ENCODE measurements at places on chromosomes 1 and 21.

- DNase-seq = no peak
Observed at GRCh38 chr1:27521861-27522431, 32.0 kb upstream of the WASF2 start.

DNA sequence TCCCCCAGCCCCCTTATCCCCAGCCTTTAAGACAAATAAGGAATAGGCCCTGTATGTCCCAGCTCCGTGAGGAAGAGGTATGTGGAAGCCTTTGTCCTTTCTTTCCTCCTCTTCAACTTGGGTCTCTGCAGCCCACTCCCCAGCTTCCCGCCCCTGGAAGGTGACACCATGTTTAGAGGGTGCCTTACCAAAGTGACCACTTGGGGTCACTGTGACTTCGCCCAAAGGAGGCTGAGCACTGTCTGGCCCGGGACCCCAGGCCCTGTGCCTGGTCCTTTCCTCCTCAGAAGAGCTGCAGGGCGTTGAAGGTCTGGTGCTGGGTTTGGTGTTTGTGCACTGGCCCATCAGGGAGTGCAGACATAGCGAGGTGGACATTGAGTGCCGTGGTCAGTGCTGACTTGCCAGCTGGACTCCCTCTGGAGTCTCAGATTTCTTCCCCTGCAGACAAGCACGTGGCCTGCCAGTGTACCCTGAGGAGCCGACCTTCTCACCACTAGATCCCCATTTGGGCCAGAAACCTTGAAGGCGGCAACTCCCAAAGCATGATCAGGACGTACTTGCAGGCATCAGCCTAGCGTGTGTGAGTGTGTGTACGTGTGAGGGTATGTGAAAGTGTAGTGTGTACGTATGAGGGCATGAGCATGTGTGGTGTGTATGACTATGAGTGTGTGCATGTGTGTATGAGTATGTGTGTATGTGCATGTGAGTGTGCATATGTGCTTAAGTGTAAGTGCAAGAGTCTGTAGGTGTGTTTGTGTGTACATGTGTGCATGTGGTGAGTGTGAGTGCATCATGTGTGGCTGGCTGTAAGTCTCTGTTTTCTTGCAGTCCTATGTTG is 181.4 kb upstream of the KIAA0040 start:
- DNase-seq = no peak

- DNase-seq = no peak
Observed at GRCh38 chr1:165898837-165899236, 71.4 kb downstream of the UCK2 start.

- DNase-seq = peak; percentile 12
Observed at GRCh38 chr1:44609412-44609767, 64.9 kb downstream of the TMEM53 start.

- no peak for DNase-seq
Observed at GRCh38 chr1:191508239-191508638, 650.0 kb upstream of the RGS18 start.

- DNase-seq = peak; percentile 48
Observed at GRCh38 chr1:38559446-38560165, 300.0 kb downstream of the RRAGC start.

- no peak for DNase-seq
Observed at GRCh38 chr21:44763050-44763378, 38.6 kb downstream of the UBE2G2 start.

DNA sequence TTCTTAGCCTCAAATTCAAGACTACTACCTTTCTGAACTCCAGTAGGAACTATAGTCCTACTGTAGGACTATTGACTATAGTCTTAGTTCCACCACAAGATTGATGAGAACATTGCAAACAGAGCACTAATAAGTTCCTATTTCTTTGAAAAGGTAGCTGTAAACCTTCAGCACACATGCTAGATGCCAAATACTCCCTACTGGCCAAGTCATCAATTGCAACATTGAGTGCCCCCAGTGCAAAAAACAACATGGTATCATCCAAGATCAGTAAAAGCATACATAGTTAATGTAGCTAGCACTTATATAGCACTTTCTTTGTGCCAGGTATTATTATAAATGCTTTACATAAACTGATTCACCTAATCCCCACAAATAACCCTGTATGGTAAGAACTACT is 99.8 kb downstream of the MRPL39 start:
- DNase-seq = no peak

DNA sequence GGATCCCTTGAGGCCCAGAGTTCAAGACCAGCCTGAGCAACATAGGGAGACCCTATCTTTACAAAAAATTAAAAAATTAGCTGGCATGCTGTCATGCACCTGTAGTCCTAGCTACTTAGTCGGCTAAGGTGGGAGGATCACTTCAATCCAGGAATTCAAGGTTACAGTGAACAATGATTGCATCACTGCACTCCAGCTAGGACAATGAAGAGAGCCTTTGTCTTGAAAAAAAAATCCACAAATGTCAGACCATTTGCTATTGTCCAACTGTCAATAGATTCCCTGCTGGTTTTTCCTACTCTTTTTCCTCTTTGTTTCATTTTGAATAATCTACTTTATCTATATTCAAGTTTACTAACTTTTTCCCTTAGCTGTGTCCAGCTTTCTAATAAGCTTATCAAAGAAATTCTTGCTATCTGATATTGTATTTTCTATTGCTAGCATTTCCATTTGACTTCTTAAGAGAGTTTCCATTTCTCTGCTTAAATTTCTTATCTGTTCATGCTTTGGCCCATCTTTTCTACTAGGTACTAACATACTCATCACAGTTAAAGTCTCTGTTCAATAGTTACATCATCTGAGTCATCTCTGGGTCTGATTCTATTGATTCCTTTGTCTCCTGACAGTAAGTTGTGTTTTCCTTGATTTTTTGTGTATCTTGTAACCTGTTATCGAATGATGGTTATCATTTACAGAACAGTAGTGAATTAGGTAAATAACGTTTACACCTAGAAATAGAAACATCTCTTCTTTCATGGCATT is 14.8 kb downstream of the MT1HL1 start:
- DNase-seq = no peak

DNA sequence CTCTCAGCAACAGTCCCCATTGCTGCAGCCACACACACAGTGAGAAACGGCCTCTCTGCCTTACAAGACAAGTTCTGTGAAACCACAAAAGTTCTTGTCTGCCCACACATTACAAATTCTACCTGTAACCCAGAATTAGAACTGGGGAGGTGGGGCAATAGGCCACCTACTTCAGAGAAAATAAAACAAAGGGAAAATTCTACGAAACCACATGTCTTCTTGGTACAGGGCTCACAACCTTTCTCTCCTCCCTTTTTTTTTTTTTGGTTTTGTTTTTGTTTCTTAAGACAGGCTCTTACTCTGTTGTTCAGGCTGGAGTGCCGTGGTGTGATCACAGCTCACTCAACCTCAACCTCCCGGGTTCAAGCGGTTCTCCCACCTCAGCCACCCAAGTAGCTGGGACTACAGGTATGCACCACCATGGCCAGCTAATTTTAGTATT is 30.2 kb downstream of the LPAR3 start:
- no peak for DNase-seq

- DNase-seq = no peak
Observed at GRCh38 chr21:16037421-16037955, 307.7 kb downstream of the USP25 start.

DNA sequence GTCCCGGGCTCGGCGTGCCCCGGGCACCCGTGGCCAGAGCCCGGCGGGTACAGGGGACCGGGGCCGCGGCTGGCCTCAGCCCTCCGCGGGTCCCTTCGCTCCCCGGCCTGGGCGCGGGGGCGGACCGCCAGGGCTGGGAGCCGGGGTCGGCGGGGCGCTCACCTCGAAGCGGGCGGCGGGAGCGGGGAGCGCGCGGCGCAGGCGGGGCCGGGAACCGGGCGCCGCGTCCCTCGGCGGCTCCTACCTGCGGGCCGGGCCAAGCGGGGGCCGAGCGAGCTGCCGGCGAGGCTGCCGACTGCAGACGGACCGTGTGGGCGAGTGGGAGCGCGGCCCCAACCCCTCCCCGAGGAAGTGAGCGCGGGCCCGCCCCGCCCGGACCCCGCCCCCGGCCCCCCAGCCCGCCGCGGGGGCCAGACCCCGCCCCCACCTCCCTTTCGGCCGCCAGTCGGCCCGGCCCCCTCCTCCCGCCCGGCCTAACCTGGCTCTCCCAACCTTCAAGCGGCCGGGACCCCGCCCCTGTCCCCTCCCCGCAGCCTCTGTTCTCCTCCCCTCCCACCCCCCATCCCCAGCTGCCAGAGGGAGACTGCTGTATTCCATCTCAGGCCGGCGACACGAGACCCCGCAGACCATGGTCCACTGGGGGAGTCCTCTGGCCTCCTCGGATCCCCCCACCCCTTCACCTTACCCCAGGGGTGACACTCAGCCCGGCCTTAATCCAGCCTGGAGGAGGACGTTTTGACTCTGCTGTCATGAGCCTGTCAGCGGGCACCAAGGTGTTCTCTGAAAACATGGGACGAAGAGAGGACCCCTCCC is at the start of gene FHL3:
FHL3 (minus strand) TSS at position 320 of the 813 bp plus-strand sequence. CDS start 6,102 bp downstream, outside the sequence.
- DNase-seq = no peak

DNA sequence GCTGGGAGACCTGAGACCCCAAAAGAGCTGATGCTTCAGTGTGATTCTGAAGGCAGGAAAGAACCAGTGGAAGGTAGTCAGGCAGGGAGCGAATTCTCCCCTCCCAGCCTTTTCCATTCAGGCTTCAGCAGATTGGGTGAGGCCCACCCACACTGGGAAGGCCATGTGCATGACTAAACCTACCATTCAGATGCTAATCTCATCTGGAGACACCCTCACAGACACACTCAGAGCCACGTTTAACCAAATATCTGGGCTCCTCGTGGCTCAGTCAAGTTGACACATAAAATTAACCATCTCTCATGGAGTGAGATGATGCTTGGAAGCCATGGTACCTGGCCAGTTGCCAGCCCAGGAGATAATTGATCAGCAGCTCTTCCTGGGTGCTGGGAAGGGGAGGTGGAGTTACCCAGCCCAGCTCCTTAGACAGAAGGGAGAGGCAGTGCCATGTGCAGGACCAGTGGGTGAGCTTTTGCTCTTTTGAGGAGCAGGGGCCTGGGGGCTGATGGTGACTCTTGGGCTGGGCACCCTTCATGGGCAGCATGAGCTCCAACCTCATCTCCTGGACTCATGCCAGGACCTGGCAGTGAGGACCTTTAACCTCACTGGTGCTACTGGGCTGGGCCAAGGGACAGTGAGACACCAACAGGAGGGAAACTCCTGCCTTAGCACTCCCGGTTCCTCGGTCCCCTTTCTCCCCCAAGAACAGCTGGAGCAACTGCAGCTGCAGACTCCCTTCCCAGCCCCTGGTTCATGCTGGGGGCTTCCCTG is 89.0 kb upstream of the ACTL8 start:
- no peak for DNase-seq

DNA sequence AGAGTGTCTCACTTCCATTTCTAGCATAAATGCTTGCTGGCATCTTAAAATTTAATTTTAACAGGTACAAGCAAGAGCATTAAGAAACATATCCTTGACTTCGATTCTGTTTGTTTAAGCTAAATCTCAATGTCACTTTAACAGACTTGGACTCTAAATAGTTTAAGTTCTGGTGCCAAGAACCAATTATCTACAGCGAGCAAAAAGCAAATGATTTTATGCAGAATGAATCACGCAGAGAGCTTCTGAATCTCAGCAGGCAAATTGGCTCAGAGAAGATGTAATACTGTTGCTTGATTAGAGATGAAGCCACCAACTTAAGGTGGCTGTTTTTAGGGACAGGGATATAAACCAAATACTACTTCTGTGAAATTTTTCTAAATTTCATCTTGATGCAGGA is 117.0 kb upstream of the PLD5 start:
- DNase-seq = no peak

- DNase-seq = no peak
Observed at GRCh38 chr1:106753066-106753465, 303.4 kb upstream of the PRMT6 start.

GRCh38 chr1:107430540-107431228 is 289.8 kb downstream of the NTNG1 start:
- no peak for DNase-seq

DNA sequence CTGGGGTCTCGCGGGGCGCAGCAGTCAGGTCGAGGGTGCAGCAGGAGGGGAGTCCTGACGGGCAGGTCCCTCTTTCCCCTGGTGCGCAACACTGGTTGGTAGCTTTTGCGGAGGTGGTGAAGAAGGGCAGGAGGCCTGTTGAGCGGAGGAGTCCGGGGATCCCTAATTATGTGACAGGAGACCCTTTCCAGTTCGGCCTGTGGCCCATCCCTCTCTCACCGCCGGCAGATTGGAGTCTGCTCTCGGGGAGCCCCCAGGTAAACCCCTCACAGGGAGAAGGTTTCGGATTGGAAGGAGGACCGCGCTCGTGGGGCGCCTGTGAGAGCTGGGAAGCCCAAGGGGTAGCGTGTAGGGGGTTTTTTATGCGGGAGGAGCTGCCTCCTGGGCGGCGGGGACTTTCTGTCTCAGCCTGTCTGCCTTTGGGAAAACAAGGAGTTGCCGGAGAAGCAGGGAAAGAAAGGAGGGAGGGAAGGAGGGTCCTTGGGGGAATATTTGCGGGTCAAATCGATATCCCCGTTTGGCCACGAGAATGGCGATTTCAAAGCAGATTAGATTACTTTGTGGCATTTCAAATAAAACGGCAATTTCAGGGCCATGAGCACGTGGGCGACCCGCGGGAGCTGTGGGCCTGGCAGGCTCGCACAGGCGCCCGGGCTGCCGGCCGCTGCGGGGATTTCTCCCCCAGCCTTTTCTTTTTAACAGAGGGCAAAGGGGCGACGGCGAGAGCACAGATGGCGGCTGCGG is 9.5 kb downstream of the SIM2 start:
- no peak for DNase-seq
